ENCODE measurements at places on chromosomes 16 and 17. TPM values are rescaled to one million over a fixed set of nuclear protein-coding genes. Genes with fewer than 3 reads are reported as not detected.

GRCh38 chr16:89038811-89039735 is 54.6 kb upstream of the ACSF3 start:
- peaks cover 17% of the 10 kb centered on the region for H3K4me1 ChIP-seq
- H3K27ac ChIP-seq: no peak overlapping the region
- H3K4me3 ChIP-seq: no peak overlapping the region
- H3K36me3 ChIP-seq: no peaks in the 10 kb centered on the region
- no peaks in the 10 kb centered on the region for H3K27me3 ChIP-seq

- no peaks in the 10 kb centered on the region for H3K36me3 ChIP-seq
- peaks cover 16% of the 10 kb centered on the region for H3K4me1 ChIP-seq
- H3K27ac ChIP-seq: no peak within 1 kb of the TSS
Observed at GRCh38 chr17:48997103-48997826, at the start of gene IGF2BP1. TSS of gene IGF2BP1 (plus strand) at chr17:48997385. CDS start at chr17:48997746, 361 bp downstream.

GRCh38 chr16:48533931-48534330 is 76.0 kb downstream of the N4BP1 start:
- no peak overlapping the region for H3K4me3 ChIP-seq
- no peaks in the 10 kb centered on the region for H3K27me3 ChIP-seq
- H3K36me3 ChIP-seq: no peaks in the 10 kb centered on the region
- DNase-seq: no peak
- no peak overlapping the region for H3K27ac ChIP-seq

DNA sequence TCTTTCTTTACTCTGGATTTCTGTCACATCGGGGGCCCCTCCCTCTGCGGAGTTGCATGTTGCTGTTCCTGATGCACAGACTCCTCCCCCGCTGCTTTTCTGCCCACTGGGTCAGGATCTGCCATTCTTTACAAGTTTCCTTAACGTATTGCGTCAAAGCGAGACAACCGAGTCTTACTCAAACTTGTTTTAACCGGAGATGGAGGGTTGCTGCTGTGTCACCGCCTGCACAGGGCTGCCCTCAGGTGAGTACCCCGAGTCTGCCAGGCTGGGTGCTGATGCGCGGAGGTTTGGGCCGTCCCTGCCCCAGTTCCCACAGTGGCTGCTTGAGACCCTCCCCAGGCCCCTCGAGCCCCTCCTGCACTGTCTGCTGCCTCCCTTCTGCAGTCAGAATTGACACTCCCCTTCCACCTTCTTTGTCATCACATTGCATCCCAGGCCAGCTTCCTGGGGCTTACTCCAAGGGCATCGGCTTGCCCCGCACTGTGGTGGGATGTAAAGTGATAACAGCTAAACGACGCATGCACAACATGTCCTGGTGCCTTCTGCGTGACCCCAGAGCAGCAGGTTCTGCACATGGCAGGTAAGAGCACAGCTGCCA is 19.3 kb downstream of the CARHSP1 start:
- no peaks in the 10 kb centered on the region for H3K4me1 ChIP-seq
- peaks cover 9% of the 10 kb centered on the region for H3K36me3 ChIP-seq
- DNase-seq: no peak
- no peak overlapping the region for H3K27ac ChIP-seq
- no peaks in the 10 kb centered on the region for H3K27me3 ChIP-seq

GRCh38 chr16:84853534-84853933 is 33.7 kb downstream of the CRISPLD2 start:
- no peak for DNase-seq
- H3K4me3 ChIP-seq: no peak overlapping the region
- H3K4me1 ChIP-seq: no peaks in the 10 kb centered on the region
- peaks cover 26% of the 10 kb centered on the region for H3K27me3 ChIP-seq

DNA sequence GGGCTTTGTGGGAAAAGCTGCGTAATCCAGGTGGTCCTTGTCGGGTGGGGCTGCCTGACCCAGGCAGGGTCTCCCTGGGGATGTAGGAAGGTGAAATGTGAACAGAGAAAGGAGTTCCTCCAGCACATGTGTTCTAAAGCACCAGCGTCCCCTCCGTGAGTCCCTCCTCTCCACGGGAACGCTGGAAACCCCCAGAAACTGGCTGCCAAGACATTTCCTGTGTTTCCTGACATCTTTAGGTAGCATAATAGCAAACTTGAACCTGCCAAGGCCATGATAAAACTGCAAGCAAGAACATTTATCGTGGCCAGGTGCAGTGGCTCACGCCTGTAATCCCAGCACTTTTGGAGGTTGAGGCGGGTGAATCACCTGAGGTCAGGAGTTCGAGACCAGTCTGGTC is 12.6 kb upstream of the PYDC1 start:
- no peak overlapping the region for H3K4me3 ChIP-seq
- no peak for DNase-seq
- peaks cover 4% of the 10 kb centered on the region for H3K27me3 ChIP-seq
- H3K27ac ChIP-seq: no peak overlapping the region
- H3K4me1 ChIP-seq: no peaks in the 10 kb centered on the region

DNA sequence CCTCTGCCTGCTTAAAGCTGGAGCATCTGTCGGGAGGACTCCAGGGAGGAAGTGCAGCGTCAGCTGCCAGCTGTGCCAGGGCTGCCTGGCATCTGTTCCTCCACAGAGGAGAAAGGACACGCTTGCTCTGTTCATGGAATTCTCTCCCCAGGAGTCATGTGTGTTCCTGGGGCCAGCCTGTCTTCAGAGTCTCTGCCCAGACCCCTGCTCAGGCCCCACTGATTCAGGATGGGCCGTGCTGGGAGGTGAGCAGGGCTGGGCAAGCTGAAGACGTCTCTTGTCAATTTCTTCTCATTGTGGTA is 24.2 kb downstream of the CRISPLD2 start:
- no peak for DNase-seq
- H3K36me3 ChIP-seq: no peaks in the 10 kb centered on the region
- H3K4me1 ChIP-seq: peaks cover 2% of the 10 kb centered on the region
- H3K27me3 ChIP-seq: peaks cover 54% of the 10 kb centered on the region

GRCh38 chr16:20383106-20384029 is 21.2 kb downstream of the PDILT start:
- DNase-seq: no peak
- no peaks in the 10 kb centered on the region for H3K4me1 ChIP-seq
- H3K27me3 ChIP-seq: no peaks in the 10 kb centered on the region
- H3K27ac ChIP-seq: no peak overlapping the region

- no peaks in the 10 kb centered on the region for H3K27me3 ChIP-seq
- peak overlapping the region; percentile 41 for H3K27ac ChIP-seq
- DNase-seq: no peak
- peaks cover 29% of the 10 kb centered on the region for H3K4me1 ChIP-seq
Observed at GRCh38 chr16:88698646-88699045, 7.6 kb downstream of the RNF166 start.

DNA sequence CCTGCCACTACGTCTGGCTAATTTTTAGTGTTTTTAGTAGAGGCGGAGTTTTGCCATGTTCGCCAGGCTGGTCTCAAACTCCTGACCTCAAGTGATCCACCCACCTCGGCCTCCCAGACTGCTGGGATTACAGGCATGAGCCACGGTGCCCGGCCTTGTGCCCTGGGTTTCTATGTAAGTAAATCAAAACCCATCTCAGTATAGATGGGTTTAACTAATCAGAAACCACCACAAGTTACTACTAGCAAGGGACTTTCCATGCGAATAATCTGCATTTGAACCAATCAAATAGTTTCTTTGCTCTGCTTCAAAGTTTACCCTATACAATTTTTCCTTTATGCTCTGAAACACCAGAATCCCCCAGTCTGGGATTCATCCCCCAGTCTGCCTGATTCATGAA is 16.5 kb upstream of the EIF1 start:
- H3K27me3 ChIP-seq: no peaks in the 10 kb centered on the region
- no peaks in the 10 kb centered on the region for H3K36me3 ChIP-seq
- H3K4me3 ChIP-seq: no peak overlapping the region
- DNase-seq: no peak
- H3K4me1 ChIP-seq: peaks cover 13% of the 10 kb centered on the region
- H3K27ac ChIP-seq: no peak overlapping the region

DNA sequence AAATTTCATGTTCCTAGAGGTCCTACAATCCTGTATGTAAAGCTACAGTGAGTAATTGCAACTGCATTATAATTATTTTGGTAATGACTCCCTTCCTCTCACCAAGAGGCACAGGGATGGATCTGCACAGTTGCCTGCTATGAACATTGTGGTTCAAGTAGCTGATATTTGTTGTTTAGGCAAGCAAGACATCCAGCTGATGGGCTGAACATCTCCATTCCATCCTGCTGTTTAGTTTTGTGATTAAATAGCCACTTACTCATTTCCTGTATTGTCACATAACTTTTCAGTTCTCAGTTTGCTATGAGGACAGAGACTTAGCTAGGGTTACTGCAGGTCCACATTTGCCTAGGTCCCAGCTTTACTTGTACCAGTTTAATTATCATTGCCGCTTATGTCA is 181.2 kb upstream of the TBX2 start:
- peaks cover 20% of the 10 kb centered on the region for H3K4me1 ChIP-seq
- H3K27me3 ChIP-seq: no peaks in the 10 kb centered on the region
- H3K4me3 ChIP-seq: no peak overlapping the region

DNA sequence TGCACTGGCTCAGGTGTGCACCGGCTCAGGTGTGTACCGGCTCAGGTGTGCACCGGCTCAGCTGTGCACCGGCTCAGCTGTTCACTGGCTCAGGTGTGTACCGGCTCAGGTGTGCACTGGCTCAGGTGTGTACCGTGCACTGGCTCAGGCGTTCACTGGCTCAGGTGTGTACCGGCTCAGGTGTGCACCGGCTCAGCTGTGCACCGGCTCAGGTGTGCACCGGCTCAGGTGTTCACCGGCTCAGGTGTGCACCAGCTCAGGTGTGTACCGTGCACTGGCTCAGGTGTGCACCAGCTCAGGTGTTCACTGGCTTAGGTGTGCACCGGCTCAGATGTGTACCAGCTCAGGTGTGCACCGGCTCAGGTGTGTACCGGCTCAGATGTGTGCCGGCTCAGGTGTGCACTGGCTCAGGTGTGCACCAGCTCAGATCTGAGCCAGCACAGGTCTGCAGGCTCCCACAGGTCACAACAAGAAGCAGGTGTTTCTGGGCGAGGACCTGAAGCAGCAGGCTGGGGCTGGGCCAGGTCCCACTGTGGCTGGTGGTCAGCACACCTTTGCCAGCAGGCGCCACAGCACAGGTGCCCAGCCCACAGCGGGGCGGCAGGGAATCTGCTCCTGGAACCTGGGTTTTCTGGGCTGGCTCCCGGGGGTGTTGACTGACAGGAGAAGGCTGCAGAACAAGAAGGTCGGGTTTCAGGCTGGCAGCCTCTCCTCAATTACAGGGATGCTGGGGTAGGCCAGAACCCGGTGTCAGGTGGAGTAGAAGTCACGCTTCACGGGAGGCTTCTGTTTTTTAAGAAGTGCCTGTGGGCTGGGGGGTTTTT is 17.2 kb downstream of the METRNL start:
- no peak for DNase-seq
- no peak overlapping the region for H3K27ac ChIP-seq
- H3K4me3 ChIP-seq: no peak overlapping the region
- H3K4me1 ChIP-seq: no peaks in the 10 kb centered on the region

- H3K4me3 ChIP-seq: peak overlapping the region; percentile 80
- H3K4me1 ChIP-seq: peaks cover 9% of the 10 kb centered on the region
- no peaks in the 10 kb centered on the region for H3K36me3 ChIP-seq
Observed at GRCh38 chr17:1627182-1627981, 1.3 kb downstream of the SLC43A2 start.

DNA sequence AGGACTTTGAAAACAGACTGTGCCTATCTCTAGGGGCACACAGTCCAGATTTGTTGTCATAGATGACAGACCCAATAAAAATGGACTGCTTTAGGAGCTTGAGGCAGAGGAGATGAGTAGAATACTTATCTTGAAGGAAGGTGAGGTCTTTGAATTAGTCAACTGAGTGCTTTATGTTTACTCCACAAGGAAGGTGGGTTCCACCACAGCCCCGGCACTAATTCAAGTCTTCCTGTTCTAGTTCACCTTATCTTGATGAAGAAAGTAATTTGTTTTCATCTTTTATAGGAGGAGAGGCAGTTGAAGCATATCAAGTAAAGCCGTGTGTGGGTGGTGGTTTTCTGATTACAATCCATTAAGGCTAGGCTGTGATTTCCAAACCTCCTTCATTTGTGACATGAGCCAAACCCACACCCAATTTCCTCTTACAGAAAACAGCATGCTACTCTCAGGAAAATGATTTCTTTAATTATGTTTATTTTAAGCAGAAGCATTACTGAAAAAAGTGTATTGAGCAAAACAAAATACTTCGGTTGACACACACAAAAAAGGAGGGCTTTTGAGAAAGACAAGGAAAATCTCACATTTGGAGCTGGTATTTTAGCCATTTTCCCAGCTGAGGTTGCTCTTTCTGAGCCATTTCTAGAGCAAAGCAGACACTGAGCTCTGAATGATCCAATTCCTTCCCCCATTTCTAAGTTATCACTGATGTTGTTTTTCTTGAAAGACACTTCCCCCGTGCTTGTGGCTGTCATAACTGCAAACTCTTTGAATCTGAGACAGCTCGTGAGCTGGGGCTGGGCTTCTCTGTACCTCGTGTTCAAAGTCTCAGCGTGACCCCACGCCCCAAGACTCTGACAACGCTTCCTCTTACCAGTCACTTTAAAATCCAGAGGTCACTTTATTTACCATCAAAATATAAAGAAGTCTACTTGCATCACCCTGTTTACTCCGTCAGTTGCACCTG is 35.4 kb downstream of the CDRT15 start:
- peak; percentile 62 for DNase-seq
- H3K27ac ChIP-seq: peak overlapping the region; percentile 87

DNA sequence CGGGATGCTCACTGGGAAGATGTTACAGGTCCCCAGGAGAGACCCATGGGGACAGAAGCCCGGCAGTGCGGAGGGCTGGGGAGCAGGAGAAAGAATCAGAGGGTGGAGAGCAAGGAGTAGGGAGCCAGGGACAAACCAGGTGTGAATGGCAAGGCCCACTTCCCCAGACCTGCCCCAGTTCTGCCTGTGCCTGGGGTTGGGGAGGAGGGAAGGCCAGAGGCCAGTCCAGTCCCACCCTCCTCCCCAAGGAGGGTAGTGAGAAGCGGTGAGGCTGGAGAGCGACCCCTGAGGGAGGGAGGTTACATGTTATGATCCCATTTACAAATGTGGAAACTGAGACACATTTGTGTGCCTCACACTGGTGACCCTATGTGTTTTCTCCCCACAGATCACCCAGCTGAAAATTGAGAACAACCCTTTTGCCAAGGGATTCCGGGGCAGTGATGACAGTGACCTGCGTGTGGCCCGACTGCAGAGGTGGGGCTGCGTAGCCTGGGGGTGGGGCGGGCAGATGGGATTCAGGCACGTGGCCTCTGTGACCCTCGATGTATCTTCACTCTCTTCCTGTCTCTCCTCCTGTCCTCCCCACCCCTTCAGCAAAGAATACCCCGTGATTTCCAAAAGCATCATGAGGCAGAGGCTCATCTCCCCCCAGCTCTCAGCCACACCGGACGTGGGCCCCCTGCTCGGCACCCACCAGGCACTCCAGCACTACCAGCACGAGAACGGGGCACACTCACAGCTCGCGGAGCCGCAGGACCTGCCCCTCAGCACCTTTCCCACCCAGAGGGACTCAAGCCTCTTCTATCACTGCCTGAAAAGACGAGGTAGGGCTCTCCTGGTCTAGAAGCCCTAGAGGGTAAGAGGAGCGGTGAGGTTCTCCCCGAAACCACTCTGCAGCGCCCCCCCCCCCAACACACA is 27.5 kb downstream of the TBX4 start:
- no peaks in the 10 kb centered on the region for H3K4me1 ChIP-seq
- H3K36me3 ChIP-seq: no peaks in the 10 kb centered on the region
- H3K27me3 ChIP-seq: peaks cover 26% of the 10 kb centered on the region
- H3K4me3 ChIP-seq: no peak overlapping the region

GRCh38 chr17:69511250-69511649 is 96.8 kb downstream of the MAP2K6 start:
- DNase-seq: no peak
- no peaks in the 10 kb centered on the region for H3K4me1 ChIP-seq
- no peak overlapping the region for H3K4me3 ChIP-seq
- H3K27ac ChIP-seq: no peak overlapping the region

Gene TBC1D3H
- not detected for total RNA-seq

Gene TAT
- 0.66 TPM for total RNA-seq

Gene FAM20A
- total RNA-seq: not detected

Gene SOCS3
- total RNA-seq: 232 TPM

Gene MYH2
- not detected for total RNA-seq

Gene C16orf92
- not detected for total RNA-seq

Measured in T-cell (primary cell).